ENCODE measurements at places on chromosomes 6 and 20.

- DNase-seq, result no peak
These were observed 9.4 kb upstream of the HLA-DQA1 start for GRCh38 chr6:32627831-32628230.

DNA sequence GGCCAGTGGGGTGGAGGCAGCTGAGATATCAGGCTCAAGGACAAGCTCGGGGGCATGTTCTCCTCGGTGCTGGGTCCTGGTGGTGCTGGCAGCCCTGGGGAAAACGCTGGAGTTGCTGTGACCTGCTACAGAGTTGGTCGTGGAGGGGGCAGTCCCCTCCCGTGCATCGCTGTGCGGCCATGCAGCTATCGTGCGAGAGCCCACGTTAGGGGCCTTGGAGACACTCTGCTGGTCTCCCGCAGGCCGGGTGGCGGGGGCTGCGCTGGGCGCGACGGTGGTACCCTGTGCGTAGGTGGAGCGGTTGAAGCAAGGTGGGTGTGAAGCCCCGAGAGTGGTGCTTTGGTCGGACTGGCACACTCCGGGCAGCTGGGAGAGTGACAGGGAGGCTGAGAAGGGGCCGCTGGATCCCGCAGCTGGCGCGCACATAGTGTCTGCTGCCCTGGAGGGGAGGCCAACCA is 12.0 kb downstream of the LRRN4 start:
- DNase-seq, result no peak

DNA sequence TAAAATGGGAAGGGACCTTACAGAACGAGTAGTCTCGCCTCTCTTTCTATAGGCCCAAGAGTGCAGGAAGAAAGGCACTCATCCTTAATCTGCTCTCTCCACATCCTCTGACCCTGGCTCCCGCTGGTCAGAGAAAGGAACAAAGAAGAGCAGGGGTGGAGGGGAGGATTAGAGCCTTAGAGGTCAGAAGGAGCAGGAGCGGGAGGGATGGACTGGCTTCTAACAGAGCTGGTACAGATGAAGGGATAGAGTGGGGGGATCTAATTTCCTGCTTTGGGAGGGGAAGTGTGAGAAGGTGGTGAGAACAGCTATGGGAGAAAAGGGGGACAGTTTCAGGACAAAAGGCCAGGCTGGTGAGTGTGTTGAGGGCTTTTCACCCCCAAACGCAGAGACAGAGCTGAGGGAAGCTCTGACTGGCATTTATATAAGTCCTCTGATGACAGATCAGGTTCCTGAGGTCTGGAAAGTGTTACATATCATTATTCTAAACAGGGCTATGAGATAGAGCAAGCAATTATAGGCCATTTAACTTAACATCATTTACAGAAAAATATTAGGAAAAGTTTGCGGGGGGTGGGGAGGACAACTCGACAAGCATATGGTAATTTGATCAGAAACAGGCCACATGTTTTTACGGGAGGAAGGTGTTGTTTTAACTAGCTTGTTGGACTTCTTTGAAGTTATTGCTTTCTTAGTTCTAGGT is 111.1 kb downstream of the FOXC1 start:
- DNase-seq, result no peak

DNA sequence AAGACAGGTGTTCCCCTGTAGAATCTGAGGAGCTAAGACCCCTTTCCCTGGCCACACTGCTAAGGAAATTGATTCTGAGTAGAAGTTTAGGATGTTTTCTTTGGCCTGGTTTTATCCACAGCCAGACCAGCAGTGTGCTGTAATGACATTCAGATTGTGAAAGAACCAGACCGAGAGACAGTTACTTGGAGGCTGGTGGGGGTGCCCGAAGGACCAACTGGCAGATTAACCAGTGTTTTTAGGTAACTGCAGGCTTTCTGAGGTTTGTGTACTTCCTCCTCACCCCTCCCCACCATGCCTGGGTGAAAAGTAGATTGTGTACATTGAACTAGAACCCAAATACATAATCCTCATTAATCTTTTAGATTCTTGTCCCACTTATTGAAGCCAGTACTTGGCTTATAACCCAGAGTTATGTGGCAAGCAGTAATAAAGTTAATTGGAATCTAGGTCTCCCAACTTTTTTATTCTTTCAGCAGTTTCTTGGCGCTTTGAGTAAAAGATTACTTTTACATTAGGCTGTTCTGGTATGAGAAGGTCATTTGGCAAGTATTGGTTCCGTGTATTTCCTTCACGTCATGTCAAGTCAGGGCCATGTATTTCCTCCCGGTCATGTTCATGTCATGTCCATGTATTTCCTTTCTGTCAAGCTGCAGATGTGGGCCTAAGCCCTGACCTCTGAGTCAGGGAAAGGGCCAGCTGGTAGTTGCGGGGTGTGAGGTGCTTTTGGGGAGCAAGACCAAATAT is 93.7 kb downstream of the TCP11 start:
- DNase-seq, result no peak

DNA sequence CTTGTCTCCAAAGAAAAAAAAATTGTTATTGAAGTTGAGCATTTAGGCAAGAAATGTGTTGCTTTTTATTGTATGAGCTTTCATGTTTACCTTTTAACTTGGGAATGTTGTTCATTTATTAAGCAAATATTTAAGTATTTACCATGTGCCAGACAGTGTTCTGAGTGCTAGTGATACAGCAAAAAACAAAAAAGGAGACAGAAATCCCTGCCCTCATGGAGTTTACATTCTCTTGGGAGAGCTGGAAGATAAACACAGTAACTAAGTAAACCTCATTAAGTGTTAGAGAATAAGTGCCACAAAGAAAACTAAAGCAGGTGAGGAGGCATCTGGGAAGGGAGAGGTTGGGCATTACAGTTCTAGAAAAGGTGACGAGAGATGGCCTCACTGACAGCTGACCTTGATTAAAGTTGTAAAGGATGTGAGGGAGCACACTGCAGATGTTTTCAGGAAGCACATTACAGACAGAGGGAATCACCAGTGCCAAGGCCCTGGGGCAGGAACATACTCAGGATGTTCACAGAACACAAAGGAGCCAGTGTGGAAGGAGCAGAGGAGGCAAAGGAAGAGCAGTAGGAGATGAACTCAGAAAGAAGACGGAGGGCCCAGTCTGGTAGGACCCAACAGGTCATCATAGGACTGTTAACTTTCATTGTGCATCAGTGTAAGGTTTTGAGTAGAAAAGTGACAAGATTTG is 33.5 kb downstream of the XRN2 start:
- DNase-seq, result no peak

GRCh38 chr6:108589244-108589791 is 28.6 kb downstream of the FOXO3 start:
- no peak for DNase-seq

- no peak for DNase-seq
These were observed 101.9 kb downstream of the FIG4 start for GRCh38 chr6:109793021-109793420.

GRCh38 chr6:71254323-71254722 is 34.3 kb upstream of the OGFRL1 start:
- no peak for DNase-seq

DNA sequence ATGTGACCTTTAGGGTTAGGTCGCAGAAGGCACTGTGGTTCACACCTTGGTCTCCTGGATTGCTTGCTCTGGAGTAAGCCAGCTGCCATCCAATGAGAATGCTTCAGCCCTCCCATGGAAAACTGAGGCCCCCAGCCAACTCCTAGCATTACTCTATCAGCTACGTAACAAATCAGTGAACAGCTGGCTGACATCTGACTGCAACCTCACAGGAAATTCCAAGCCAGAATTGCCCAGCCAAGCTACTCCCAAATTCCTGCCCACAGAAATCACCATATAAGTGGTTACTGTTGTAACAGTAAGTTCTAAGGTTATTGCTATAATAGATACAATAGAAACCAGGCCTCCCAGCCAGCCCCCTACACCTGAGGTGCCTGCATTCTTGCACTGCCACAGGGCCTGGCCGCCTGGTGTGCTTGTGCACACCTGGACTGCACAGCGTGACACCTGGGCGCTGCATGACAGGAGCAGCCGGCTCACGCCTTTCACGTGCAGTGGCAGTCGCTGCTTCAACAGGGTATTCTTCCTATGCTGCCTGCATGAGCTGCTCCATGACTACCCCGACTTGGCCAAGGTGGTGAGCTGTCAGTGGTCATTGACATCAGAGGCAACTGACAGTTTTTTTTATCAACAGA is 429.7 kb upstream of the RUNX2 start:
- no peak for DNase-seq

- DNase-seq, result no peak
These were observed 26.8 kb downstream of the PTCHD4 start for GRCh38 chr6:48084201-48084600.

- no peak for DNase-seq
These were observed 24.9 kb upstream of the SASH1 start for GRCh38 chr6:148317739-148318138.
